GM12878 (cell line): ENCODE measurements at places on chromosomes 1 and 21.

- no peak for DNase-seq
Measured at GRCh38 chr21:44005593-44005992, 6.5 kb upstream of the TRAPPC10 start.

DNA sequence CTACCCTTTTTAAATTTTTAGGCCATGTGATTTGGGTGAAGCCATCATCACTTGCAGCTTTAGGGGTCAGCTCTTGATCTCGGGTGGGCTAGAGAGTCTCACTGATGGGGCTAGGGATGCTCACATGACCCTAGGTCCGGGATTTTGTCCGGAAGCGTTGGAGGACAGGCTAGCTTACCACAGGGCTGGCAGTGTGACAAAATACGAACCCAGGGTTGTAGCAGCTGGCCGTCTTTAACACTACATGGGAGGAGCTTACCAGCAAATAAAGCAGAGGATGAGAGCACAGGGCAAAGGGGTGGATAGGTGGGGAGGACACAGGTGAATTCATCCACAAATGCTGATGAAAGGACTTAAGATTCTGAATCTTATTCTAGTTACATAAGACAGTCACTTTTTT is 21.9 kb downstream of the GPR161 start:
- DNase-seq, result no peak

GRCh38 chr1:88741413-88741812 is 57.3 kb downstream of the PKN2 start:
- no peak for DNase-seq

DNA sequence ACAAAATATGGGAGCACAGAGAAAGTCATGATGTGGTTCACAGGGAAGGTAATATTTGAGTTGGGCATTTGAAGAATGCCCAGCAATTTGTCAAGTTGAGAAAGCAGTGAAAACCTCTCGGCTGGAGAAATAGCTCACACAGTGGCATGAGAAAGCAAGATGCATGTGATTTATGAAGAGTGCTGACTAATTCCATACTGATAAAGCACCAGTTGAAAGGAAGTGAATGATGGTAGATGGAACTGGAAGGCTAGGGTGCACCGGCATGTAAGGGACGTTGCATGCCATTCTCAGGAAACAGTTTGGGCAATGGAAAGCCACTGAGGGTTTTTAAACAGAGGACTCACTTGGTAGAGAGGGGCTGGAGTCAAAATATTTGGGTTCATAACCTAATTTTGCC is 53.5 kb upstream of the MTF2 start:
- DNase-seq, result no peak

DNA sequence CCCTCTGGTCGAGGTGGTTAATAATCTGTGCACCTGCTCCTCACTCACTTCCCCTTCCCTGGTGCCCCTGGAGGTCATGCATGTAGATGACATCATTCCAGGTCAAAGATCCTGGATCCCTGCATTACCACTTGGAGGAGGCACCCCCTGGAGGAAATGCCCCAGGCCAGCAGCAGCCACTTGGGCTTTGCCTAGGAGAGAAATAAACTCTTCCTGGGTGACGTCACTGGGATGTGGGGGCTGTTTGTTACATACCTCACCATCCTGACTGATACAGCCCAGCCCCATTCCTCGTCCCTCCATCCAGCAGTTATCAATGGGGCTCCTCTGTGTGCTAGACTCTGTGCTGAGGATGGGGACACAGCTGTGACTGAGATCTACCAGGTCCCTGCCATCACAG is 433.6 kb downstream of the PTPRU start:
- no peak for DNase-seq

GRCh38 chr1:152185544-152186391 is 26.7 kb upstream of the RPTN start:
- no peak for DNase-seq

DNA sequence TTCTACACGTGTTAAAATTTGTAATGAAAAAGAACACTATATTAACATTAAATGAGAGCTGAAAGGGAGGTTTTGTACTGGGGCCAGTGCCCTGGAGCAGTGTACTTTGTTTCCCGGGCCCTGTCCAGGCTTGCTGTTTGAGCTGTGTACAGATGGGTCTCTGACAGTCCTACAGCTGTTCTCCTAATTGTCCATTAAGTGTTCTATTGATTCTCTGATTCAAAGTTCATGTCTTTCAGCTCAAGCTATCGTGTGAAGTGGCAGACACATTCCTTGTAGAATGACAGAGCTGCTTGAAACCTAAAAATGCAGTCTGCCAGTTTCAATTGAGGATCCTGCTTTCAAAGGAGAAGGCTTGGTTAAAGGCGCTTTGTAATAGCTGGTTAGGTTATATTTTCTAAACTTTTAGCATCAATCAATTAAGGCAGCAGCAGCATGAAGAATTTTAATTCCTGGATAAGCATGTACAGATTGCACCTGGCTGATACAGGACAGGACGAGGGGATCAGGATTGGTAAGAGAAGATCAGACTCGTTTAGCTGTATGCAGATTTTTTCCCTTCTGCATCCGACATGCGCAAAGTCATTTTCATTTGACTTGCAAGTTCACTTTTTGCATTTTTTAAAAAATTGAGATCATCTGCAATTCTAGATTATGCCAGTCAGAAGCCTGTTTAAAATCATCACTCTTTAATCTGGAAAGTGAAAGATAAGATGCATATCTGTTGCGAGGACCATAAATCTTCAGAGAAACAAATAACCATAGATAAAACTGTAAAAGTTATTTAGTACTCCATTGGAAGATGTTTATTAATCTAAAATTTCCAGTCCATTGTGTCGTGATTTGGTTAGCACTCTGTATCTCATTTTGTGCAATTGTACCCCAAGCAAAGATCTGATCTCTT is 98.5 kb downstream of the ATG4C start:
- DNase-seq, result no peak

- DNase-seq, result no peak
Measured at GRCh38 chr1:216710055-216710454, 13.2 kb downstream of the ESRRG start.

DNA sequence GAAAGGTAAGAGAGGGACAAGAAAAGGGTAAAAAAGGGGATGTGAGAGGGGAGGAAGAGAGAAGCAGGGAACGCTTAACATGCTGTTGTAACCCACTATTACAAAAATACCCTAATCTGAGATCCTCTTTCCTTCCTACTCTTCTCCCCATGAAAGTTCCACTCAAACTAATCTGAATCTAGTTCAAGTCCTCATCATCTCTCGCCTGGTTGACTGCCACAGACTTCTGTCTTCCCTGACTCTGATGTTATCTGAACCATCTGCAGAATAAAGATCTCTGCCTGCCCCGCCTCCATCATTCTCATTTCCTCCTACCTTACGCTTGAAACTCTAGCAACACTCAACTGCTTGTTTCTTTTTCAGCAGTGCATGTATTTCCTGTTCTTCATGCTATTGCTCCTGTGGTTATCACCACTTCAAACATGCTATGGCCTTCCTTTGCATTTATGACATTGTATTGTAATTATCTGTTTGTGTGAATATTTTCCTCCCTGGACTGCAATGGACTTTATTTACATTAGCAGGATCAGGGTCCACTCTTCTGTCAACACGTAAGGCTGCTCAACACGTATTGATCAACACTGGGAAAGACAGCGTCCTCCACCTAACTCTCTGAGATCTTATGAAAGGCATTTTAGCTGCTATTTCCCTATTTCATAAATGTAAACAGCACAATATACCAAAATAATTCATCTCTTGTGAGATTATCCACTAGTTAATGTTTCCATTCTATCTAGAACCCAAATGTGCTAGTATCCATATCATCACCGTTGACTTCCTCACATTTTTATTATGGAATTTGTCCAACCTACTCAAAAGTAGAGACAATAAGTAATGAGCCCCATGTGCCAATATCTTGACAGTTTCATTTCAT is 215.5 kb upstream of the USP25 start:
- DNase-seq, result peak; percentile 45

GRCh38 chr1:223144431-223144830 is 1.4 kb upstream of the TLR5 start:
- no peak for DNase-seq
